Ureter (tissue), 1 donor: ENCODE measurements at places on chromosomes 12 and 14. TPM values are rescaled to one million over a fixed set of nuclear protein-coding genes. Genes with fewer than 3 reads are reported as not detected.

GRCh38 chr14:68758301-68758700 is 34.6 kb downstream of the ZFP36L1 start:
- no peak for DNase-seq

Gene CRACR2A
- 27.3 TPM for total RNA-seq

GRCh38 chr12:122389677-122390076 is 32.8 kb downstream of the CLIP1 start:
- no peak for DNase-seq

GRCh38 chr12:662566-663292 is 516 bp downstream of the NINJ2 start:
- DNase-seq = no peak

DNA sequence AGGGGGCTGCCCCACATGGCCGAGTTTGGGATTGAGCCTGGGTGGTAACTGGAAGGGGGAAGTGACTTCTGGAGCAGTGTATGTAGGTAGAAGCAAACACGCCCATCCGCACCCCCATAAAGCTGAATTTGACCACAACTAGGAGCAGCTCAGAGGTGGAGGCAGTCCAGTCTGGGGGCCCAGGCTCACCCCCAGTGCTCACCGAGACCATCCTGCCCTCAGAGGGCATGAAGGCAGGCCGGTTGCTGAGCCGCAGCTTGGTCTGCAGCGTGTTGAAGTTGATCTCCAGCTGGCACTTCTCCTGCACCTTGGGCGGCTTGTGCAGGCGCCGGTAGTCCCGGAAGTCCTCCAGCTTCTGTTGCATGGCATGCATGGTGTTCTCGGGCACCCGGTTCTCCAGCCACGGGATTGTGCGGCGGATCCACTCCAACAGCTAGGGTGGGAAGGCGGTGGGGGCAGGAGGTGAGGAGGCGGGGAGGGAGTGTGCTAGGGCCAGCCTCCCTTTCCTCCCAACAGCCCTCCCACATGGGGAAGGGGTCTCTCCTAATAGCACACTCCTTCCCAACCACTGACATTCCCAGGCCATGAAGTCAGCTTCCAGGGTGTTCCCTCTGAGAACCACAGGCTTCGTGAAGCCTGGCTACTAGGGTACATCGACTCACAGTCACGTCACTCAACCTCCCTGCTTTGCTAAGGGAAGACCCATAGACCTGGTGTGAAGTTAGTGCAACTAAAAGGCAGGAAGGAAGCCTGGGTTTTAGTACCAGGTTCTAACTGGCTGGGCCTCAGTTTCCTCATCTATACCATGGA is 87.0 kb downstream of the ACTN1 start:
- DNase-seq = no peak

Gene ARMH4
- total RNA-seq = 2.9 TPM

- no peak for DNase-seq
Measured at GRCh38 chr12:6161124-6161882, 36.8 kb upstream of the VWF start.
